ENCODE measurements at places on chromosomes 4 and X. TPM values are rescaled to one million over a fixed set of nuclear protein-coding genes. Genes with fewer than 3 reads are reported as not detected.

DCAF8L2 gene
- not detected for total RNA-seq

ZNF141 gene
- 12.9 TPM for total RNA-seq

PAK3 gene
- total RNA-seq, result 2.9 TPM

SPINK2 gene
- not detected for total RNA-seq

ETDA gene
- total RNA-seq, result not detected

DNAAF6 gene
- not detected for total RNA-seq

GABRE gene
- 15.2 TPM for total RNA-seq

KLB gene
- total RNA-seq, result not detected

LNX1 gene
- 0.11 TPM for total RNA-seq

TTC29 gene
- 0.66 TPM for total RNA-seq

KIAA1210 gene
- under 0.01 TPM for total RNA-seq

SGMS2 gene
- 96.4 TPM for total RNA-seq

RNF175 gene
- total RNA-seq, result 0.11 TPM

AMER1 gene
- 1.2 TPM for total RNA-seq

CLCN4 gene
- 0.77 TPM for total RNA-seq

ELMOD2 gene
- 47.0 TPM for total RNA-seq

F9 gene
- total RNA-seq, result not detected

PIR gene
- total RNA-seq, result 15.5 TPM

NHS gene
- total RNA-seq, result 2.3 TPM

GATA1 gene
- total RNA-seq, result not detected

SMIM43 gene
- 0.89 TPM for total RNA-seq

KDR gene
- total RNA-seq, result 0.75 TPM

GAGE12F gene
- not detected for total RNA-seq

HEPH gene
- 19.0 TPM for total RNA-seq

PDGFC gene
- 133 TPM for total RNA-seq

MAGEC3 gene
- total RNA-seq, result not detected

SMIM10 gene
- total RNA-seq, result 5.9 TPM

FRAS1 gene
- 1.3 TPM for total RNA-seq

PDCL2 gene
- total RNA-seq, result not detected

ATP5ME gene
- 154 TPM for total RNA-seq

USP17L10 gene
- not detected for total RNA-seq

FAM9C gene
- 0.12 TPM for total RNA-seq

CXCL3 gene
- total RNA-seq, result 3.3 TPM

SLC34A2 gene
- total RNA-seq, result not detected

POLN gene
- total RNA-seq, result 2.9 TPM

CCDC158 gene
- total RNA-seq, result 0.37 TPM

GABRG1 gene
- not detected for total RNA-seq

CSAG1 gene
- not detected for total RNA-seq

GJB1 gene
- total RNA-seq, result not detected

FAM133A gene
- total RNA-seq, result 0.25 TPM

PASD1 gene
- total RNA-seq, result not detected

GYPA gene
- not detected for total RNA-seq

SH3D19 gene
- 18.4 TPM for total RNA-seq

CYBB gene
- total RNA-seq, result not detected

PAGE2 gene
- not detected for total RNA-seq

ZNF185 gene
- total RNA-seq, result 4.3 TPM

CDK16 gene
- total RNA-seq, result 124 TPM

SUPT20HL2 gene
- total RNA-seq, result 0.22 TPM

MBNL3 gene
- total RNA-seq, result 1.5 TPM

ITM2A gene
- total RNA-seq, result 0.55 TPM

VCX3A gene
- not detected for total RNA-seq

GAGE12J gene
- total RNA-seq, result not detected

MND1 gene
- total RNA-seq, result 8.4 TPM

STPG2 gene
- not detected for total RNA-seq

P2RY4 gene
- total RNA-seq, result not detected

PRKG2 gene
- 2.4 TPM for total RNA-seq

PORCN gene
- total RNA-seq, result 5.2 TPM

Data from uterine smooth muscle cell (primary cell).